Type B pancreatic cell (in vitro differentiated cells): ENCODE measurements at places on chromosomes 1 and 21.

DNA sequence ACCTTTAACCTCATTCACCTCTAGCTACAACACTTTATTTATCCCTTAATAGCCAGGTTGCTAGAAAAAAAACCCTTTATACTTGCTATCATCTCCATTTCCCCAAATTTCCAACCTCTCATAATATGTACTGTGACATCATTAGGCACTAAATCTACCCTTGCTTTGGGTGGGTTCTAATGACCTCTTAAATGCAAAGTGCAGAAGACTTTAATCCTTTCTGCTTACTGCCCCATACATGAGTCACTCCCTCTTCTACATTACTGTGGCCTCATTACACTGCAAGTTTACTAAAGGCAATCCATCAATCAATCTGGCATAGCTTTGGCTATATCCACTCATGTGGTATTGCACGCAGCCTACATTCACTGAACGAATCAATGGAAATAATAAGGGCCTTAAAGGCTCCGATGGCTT, 353.3 kb downstream of the SMYD3 start:
- no peak for DNase-seq

- no peak for DNase-seq
Observed at GRCh38 chr1:151935154-151935553, 25.8 kb upstream of the THEM4 start.

DNA sequence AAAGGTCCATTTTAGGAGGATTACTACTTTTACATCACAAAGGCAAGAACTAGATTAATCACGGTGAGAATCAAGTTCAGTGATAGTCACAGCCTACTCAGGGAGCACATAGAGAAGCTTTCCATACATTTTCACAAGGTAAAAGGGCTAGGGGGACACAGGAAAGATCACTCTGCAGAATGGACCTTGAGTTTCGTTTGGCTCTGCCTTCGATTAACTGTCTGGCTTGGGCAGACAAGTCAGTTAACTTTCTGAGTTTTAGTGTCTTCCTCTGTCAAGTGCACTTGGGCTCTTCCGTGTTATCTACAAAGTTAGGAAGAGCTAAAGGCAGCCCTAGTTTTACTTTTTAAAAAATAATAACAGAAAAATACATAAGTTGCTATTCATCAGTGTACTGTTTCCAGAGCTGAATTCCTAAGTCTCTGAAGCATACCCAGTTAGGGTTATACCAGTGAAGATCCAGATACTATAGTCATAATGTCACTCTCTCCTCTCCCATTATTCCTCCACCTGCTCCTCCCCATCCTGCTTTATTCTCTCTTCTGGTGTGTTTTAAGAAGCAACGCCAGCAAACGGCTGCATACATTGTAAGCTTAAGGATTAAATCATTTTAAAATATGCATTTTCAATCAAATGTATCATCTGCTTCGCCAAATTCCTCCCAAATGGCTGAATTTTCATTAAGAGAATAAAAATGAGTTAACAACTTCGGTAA, 1.7 kb downstream of the CEP170 start:
- no peak for DNase-seq

GRCh38 chr1:181014477-181015250, 8.0 kb downstream of the STX6 start:
- DNase-seq, result no peak

DNA sequence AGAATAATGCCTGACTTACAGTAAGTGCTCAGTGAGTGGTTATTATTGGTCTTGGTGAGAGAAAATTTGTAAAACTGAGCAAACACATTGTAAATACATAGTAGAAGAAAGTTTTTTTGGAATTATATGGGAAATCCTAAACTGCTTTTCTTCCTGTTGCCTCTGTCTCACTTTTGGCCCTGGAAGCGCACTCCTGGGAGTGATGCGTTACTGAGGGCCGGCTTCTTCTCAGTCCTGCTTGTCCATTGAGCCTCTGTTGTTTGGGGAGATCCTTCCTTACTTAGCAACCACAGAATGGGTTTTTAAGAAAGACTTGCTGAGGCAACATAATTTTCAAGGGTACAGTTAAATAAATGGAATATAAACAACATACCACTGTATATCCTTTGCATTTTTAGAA, 166.0 kb downstream of the EDEM3 start:
- DNase-seq, result no peak

- DNase-seq, result peak; percentile 62
Observed at GRCh38 chr21:45629046-45629981, 14.2 kb upstream of the PCBP3 start.

DNA sequence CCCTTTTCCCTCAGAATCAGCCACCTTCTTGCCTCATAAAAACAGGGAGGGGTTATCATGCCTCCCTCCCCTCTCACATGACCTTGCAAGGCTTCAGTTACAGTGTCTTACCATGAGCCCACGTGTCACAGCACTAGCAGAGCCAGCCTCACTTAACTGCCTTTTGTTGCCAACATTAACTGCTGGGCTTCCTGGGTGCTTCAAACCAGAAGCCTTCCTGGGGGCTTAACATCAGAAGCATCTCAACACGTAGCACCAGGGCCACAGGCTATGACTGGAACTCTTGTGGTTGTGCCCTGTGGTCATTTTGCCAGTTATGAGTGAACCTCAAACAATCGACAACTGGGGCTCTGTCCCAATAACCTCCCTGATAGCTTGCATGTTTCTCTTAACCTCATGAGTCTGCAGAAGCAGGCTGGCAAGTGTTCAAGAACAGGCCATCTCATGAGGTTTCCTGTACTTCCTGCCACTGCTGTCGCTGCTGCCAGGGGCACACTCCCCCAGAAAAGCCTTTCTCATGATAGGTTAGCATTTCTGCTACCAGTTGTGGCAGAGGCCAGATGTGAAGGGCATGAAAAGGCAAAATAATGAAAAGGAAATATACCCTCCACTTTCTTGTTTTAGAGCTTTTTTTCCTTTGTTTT, 132.2 kb downstream of the GLUL start:
- DNase-seq, result no peak

DNA sequence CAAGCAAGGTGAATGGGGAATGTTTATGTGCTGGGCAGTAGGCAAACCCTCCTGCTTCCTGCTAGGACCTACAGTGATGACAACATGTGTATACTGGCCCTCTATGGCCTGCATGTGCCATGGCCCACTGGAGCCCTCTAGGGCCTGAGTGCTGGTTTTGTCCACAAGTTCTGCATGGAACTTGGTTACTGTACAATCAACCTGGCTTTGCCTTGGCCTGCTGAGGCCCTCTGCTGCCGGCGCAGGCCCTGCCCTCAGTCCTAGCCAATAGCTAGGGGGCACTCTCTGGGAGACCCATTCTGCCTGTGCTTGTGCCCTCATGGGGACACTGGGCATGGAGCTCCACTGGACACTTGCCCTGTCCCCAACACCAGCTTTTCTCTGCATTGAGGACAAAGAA, 138.6 kb upstream of the NGF start:
- peak; percentile 16 for DNase-seq

GRCh38 chr1:183353597-183353996, 64.6 kb downstream of the NMNAT2 start:
- no peak for DNase-seq

DNA sequence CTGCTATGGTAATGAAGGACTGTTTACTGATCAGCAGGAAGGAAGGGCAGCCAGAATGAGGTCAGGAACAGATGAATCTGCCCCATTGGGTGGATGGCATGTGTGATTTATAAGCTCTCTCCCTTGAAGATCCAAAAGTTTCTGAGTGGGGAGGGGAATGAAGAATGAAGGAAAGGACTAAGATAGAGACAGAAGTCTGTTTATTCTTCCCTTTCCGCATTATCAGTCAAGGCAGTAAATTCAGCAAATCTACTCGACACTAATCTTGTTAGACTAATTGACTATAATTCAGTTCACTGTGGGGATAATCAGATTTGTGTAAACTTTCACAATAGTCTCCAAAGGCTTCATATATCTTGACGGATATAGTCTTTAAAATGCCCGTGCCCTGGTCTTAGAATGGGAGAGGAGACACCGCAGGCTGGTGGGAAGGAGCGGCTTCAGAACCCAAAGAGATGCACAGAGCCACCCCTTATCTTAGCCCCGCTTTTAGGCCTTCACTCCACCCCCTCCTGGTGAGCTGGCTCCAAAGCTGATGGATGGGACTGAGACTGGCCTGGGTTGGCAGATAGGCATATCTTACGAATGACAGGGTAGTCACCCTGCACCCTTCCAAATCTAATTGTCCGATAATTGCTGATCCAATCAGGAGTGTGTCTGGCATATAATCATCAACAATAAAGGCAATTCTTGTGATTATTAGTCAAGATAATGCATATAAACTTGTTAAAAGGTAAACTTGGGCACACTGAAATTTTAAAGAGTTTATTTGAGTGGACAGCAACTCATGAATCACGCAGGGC, 76.0 kb upstream of the PPM1J start:
- no peak for DNase-seq

GRCh38 chr1:113930499-113931161, 1.5 kb downstream of the HIPK1 start:
- no peak for DNase-seq

DNA sequence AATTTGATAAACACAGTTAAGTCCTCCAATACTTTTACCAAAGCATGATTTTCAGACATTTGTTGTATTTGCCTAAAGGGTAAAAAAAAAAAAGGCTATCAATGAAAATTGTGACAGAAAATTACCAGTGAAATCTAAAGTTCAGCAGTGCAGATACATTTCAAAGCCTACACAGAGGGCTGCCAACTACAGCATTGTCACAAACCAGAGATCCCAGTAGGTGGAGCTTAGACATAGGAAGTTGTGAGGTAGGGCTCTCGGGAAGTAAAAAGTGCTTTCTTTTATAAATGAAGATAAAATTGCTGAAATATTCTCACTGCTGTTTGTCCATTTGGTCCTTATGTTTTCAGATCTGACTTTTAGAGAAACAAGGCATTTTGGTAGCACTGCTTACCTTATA, 123.0 kb downstream of the DYRK1A start:
- DNase-seq, result no peak

- DNase-seq, result no peak
Observed at GRCh38 chr1:1038694-1039093, 18.8 kb downstream of the AGRN start.

- DNase-seq, result no peak
Observed at GRCh38 chr1:90494748-90495282, 222.3 kb downstream of the BARHL2 start.

DNA sequence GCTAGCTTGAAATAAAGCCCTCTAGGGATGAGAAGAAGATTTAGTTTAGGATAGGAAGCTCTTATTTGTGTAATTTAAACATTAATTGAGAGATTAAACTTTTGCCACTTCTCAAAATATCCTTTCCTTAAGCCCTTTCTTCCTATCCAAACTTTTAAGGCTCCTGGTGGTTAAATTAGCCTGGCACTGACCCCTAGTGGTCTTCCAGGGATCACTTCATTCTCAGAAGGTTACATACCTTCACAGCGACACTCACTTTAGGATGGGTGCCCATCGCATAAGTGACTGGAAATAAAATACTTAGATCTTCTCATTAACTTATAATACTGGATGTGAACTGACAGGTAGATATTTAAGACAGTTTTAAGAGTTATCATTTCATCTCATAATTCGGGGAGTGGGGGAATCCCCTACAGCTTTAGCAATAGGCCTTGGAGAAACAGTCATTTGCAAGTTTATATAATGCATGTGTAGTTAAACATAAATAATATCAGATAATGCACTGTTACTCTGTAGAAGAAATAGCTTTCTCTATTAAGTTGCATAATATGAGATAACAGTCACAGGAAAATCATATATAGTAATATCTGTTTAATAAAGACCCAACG, 7.4 kb downstream of the LHX9 start:
- DNase-seq, result no peak

DNA sequence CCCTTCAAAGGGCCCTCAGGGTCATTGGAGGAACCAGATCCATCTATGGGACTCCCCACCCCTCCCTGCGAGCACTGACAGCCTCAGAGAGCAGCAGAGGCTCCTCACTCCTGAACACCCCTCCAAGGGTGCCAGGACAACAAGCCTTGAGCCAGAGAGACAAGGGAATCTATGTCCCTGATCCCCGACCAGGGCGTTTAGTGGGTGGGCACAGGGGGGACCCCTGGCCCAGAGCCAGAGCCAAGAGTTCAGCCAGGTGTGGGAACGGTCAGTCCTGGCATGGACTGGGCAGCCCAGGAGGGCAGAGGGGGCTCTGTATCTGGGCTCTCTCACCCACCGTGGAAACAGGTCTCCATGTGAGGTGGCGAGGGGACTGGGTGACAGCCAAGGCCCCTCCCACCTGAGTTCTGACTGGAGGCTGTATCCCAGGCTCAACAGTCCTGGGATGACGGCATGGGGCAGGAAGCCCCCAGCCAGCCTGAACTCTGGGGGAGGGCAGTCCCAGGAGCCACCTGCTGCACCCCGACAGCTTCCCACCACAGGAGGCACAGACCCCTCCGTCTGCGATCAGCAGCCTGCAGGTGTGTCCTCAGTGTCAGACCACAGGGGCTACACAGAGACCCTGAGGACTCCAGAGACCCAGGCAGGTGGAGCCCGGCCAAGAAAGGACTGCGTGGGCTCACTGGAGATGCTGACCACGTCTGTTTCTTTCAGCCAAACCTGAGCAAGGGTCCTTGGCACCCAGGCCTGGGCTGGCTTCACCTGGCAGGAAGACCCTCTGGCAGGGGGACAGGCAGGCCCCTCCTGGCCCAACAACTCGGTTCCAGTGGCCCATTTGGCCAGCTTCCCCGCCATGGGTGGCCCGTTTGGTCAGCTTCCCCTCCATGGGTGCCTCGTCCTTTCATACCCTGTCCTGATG, 11.2 kb upstream of the SRARP start:
- DNase-seq, result no peak

DNA sequence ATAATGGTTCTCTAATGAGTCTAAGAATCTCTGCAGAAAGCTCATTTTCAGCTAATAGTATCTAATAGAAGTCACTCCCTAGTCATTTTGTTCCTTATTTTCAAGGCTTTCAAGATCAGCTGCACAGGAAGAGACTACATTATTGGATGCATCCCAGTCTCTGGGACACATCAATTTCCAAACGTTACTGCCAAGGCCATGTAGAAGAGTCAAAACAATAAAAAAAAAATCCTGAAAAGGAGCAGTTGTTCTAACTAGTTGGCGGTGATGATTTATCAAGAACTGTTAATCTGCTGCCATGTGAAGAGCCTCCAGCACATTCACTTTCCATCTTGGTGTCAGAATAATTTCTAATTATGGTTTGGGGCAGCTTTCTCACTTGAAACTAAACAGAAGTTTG, 5.7 kb downstream of the DDAH1 start:
- no peak for DNase-seq

- no peak for DNase-seq
Observed at GRCh38 chr1:234925440-234926263, 203.0 kb downstream of the TOMM20 start.

DNA sequence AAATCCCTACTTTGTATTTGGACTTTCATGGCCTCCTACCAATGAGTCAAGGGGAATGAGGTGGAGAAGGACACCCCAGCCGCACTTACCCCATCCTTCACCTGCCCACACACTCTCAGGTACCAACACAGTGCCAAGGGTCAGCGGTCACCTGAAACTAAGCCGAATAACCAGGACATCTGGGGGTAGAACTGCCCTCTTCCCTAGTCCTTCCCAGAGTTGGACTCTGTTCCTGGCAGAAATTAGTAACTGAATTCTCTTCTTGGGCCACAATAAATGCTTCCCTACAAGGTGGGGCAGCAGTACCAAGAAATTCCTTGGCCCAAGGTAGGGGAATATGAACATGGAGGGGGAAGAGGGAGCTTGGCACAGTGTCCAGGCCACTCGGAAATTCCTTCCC, 7.3 kb downstream of the SLC45A3 start:
- no peak for DNase-seq

GRCh38 chr1:29502911-29503840, 266.9 kb downstream of the PTPRU start:
- no peak for DNase-seq
